ENCODE measurements at places on chromosomes 4 and X. TPM values are rescaled to one million over a fixed set of nuclear protein-coding genes. Genes with fewer than 3 reads are reported as not detected.

- no peak overlapping the region for H3K27ac ChIP-seq
- H3K4me3 ChIP-seq = no peak overlapping the region
- no peak for DNase-seq
- H3K4me1 ChIP-seq = no peaks in the 10 kb centered on the region
- H3K36me3 ChIP-seq = no peaks in the 10 kb centered on the region
These were observed 16.8 kb upstream of the DHX15 start for GRCh38 chr4:24601121-24601520.

DNA sequence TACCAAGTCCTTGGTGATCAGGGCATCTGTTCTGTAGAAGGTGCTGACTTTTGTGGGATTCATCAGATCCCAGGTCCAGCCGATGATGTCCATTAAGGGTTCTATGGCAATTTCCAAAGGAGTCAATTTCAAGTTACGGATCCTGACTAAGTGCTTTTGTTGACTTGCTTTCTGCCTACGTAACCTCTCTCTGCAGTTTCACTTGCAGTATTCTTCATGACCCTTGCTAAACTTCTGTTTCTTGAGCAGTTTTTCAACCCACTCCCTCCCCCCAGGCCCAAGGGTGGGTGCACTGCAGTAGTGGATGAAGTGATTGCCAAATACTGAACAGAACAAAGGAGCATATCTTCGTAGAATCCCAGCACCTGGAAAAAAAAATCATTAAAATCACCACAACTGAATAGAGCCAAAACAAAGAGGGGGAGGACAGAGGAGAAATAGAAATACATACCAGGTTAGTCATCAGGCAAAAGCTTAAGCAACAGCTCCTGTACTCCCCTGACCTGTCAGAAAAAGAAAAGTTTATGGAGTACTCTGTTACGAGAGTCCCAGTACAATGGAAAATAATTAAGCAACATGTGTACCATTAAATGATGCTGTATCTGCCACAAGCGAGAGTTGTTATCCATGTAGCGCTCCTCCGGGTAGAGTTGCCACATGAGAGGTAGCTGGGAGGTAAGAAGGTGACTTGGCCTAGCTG lies 5.8 kb downstream of the CMC4 start:
- H3K4me1 ChIP-seq = no peaks in the 10 kb centered on the region
- DNase-seq = no peak
- H3K27ac ChIP-seq = peak overlapping the region; percentile 55
- no peak overlapping the region for H3K4me3 ChIP-seq

- H3K27me3 ChIP-seq = no peaks in the 10 kb centered on the region
- H3K36me3 ChIP-seq = no peaks in the 10 kb centered on the region
- no peak overlapping the region for H3K4me3 ChIP-seq
- peaks cover 49% of the 10 kb centered on the region for H3K4me1 ChIP-seq
- no peak for DNase-seq
These were observed 191.8 kb downstream of the MAML3 start for GRCh38 chr4:139962130-139962684.

DNA sequence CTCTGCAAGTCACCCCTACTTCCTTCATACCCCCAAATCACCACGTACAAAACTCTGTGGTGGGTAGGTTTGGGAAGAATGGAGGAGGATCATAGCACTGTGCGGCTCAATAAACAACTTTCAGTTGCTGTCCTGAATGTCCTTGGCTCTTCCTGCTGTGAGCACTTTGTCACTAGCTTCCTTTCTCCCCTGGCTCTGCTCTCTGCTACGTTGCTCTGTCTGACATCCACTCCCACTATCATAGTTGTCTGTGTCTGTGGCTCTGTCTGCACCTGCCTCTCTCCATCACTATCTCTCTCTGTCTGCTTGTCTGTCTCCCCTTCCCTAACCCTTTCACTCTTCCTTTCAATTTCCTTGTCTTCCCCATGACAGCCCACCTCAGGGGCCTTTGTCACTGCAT lies 21.2 kb upstream of the SMPX start:
- H3K4me1 ChIP-seq = no peaks in the 10 kb centered on the region
- DNase-seq = no peak
- H3K27ac ChIP-seq = no peak overlapping the region
- H3K27me3 ChIP-seq = no peaks in the 10 kb centered on the region
- H3K4me3 ChIP-seq = no peak overlapping the region

GRCh38 chrX:52280812-52281211 lies 88.0 kb upstream of the XAGE2 start:
- no peak overlapping the region for H3K4me3 ChIP-seq
- no peak overlapping the region for H3K27ac ChIP-seq
- H3K4me1 ChIP-seq = no peaks in the 10 kb centered on the region
- H3K27me3 ChIP-seq = peaks cover 40% of the 10 kb centered on the region
- H3K36me3 ChIP-seq = no peaks in the 10 kb centered on the region

GRCh38 chr4:87806520-87806919 lies 7.2 kb downstream of the IBSP start:
- H3K27me3 ChIP-seq = no peaks in the 10 kb centered on the region
- H3K36me3 ChIP-seq = no peaks in the 10 kb centered on the region
- H3K4me3 ChIP-seq = no peak overlapping the region

Gene MGARP
- 252 TPM for polyA plus RNA-seq

Gene CACNA1F
- polyA plus RNA-seq = 0.24 TPM

Gene AMMECR1
- 11.9 TPM for polyA plus RNA-seq

Data from adrenal gland (tissue), 19 donors.